Effector CD4-positive, alpha-beta T cell (primary cell): ENCODE measurements at places on chromosomes 11 and 22.

- no peak for DNase-seq
Measured at GRCh38 chr11:98955551-98955950, 65.2 kb upstream of the CNTN5 start.

GRCh38 chr11:6488342-6488741 is 7.0 kb downstream of the TIMM10B start:
- DNase-seq = no peak

DNA sequence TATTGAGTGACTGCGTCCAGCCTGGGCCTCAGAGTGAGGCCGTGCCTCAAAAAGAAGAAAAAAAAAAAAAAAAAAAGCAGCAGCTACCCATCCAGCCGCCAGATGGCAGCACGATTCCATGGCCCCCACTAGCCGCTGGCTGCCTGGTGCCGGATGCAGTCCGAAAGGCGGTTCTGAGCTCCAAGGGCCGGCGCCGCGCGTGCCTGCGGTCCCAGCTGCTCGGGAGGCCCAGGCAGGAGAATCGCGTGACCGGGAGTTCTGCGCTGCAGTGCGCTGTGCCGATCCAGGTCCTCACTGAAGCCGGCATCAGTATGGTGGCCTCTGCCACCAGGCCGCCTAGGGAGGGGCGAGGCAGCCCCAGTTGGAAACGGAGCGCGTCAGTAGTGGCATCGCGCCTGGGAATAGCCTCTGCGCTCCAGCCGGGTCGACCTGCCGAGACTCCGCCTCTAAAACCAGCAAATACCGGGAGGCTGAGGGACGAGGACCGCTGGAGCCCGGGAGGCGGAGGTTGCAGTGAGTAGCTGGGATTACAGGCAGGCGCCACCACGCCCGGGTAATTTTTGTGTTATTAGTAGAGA is 19.3 kb downstream of the SCARF2 start:
- DNase-seq = peak; percentile 67

GRCh38 chr11:69137151-69137844 is 18.4 kb upstream of the SMIM38 start:
- no peak for DNase-seq

GRCh38 chr11:77065878-77066228 is 918 bp upstream of the CAPN5 start:
- DNase-seq = no peak

GRCh38 chr22:37806409-37807333 is 1.1 kb upstream of the GCAT start:
- DNase-seq = no peak

- DNase-seq = no peak
Measured at GRCh38 chr11:69007975-69008381, 5.1 kb downstream of the MRGPRF start.

GRCh38 chr22:44764974-44765373 is 12.6 kb downstream of the ARHGAP8 start:
- no peak for DNase-seq

- no peak for DNase-seq
Measured at GRCh38 chr11:37306563-37306962, 708.5 kb upstream of the RAG2 start.

- peak; percentile 28 for DNase-seq
Measured at GRCh38 chr11:76380159-76380976, 564 bp downstream of the THAP12 start.

DNA sequence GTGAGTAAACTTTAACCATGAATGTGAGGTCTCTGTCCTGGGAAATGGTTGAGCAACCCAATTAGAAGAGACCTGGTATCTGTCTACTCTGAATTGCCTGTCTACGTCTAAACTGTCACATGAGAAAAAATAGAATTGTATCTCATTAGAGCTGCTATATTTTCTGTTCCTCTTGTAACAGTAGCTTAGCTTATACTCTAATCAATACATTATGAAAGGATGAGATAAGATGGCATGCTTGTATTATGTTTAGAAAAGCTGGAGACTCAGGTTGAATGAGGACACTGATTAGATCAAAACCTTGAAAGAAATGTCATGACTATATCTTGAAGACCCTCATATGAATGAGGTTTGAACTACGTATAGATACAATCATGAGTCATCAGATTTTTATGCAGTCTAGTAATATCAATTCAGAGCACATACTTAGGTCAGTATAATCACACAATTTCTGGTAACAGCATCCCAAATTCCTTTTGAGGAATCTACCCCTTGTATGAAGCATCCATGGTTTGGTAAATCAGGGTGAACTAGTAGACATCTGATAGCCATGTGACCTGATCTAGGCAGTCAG is 561.5 kb upstream of the CHORDC1 start:
- no peak for DNase-seq

DNA sequence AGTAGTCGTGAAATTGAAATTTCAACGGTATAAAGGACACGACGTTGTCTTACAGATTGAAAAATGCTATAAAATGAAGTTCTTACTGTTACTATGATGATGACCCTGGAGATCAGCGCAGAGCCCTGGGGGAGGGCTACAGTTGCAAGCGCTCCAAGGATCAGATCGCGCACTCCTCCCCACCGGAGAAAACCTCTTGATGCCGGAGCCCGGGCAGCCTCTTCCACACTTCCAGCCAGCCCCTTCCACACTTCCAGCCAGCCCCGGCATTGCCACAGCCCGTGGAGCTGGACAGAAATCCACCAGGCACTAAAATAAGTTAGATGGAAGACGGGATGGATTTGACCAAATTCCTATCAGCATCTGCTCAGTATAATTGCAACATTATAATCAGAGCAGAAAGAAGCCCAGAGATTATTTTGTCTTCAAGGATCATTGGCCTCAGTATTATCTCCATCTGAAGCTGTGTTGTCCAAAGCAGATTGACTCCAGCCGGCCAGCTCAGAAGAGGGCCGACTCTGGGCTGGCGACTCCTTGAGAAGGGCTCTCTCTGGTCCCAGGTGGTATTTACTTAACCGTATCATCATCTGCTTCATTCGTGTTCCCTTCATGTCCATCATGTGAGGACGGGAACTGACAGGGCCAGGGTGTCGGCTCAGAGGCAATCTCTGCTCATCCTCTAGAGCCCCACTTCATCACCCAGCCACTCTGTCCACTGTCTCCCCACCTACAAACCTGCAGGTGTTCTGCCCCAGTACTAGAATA is 777 bp upstream of the MICAL3 start:
- no peak for DNase-seq

GRCh38 chr22:45997077-45997776 is 20.3 kb upstream of the WNT7B start:
- DNase-seq = no peak

- no peak for DNase-seq
Measured at GRCh38 chr11:31323145-31323544, 46.4 kb downstream of the DCDC1 start.

GRCh38 chr22:35631597-35631996 is 14.5 kb upstream of the MB start:
- no peak for DNase-seq

GRCh38 chr11:74278721-74279161 is 32.7 kb downstream of the P4HA3 start:
- DNase-seq = no peak

- DNase-seq = no peak
Measured at GRCh38 chr22:40813912-40814315, 5.2 kb downstream of the SLC25A17 start.
